ENCODE measurements at places on chromosomes 3 and 15. TPM values are rescaled to one million over a fixed set of nuclear protein-coding genes. Genes with fewer than 3 reads are reported as not detected.

- H3K27me3 ChIP-seq, result no peaks in the 10 kb centered on the region
- DNase-seq, result no peak
- H3K4me3 ChIP-seq, result no peak overlapping the region
- H3K4me1 ChIP-seq, result peaks cover 19% of the 10 kb centered on the region
- no peak overlapping the region for H3K27ac ChIP-seq
Measured at GRCh38 chr3:50120364-50121071, 31.8 kb downstream of the RBM5 start.

Gene SHQ1
- total RNA-seq, result 18.5 TPM

Gene STIMATE
- 10.2 TPM for total RNA-seq

Gene MUSTN1
- total RNA-seq, result 2.0 TPM

GRCh38 chr15:27248251-27248650 lies 277.3 kb downstream of the GABRG3 start:
- no peaks in the 10 kb centered on the region for H3K36me3 ChIP-seq
- H3K27ac ChIP-seq, result no peak overlapping the region
- no peak overlapping the region for H3K4me3 ChIP-seq
- peaks cover 4% of the 10 kb centered on the region for H3K4me1 ChIP-seq
- H3K27me3 ChIP-seq, result no peaks in the 10 kb centered on the region

DNA sequence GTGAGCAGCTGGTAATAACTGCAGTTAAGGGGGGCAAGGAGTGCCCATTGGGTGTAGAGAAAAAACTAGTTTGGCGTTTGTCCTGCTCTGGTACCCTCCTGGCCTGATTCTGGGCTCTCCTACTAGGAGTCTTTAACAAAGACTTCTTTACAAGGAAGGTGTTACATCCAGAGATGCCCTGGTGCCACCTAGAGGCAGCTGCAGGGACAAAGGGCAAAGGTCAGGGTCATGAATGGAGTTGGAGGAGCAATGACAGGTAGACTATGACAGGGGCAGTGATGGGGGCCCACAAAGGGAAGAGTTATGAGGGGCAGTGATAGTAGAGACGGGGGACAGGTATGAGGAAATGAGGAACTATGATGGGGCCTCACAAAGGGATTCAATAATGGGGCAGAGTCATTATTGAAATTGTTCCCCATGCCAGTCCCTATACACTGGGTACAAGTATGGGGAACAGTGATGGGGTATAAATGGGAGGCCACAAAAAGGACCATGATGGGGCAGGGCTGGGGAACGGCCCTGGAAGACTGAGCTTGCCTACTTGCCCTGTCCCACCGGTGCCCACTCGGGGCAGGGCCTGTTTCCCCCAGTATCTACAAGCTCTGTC lies 7.9 kb downstream of the CCDC71 start:
- H3K36me3 ChIP-seq, result no peaks in the 10 kb centered on the region
- no peak overlapping the region for H3K4me3 ChIP-seq
- H3K4me1 ChIP-seq, result no peaks in the 10 kb centered on the region
- no peaks in the 10 kb centered on the region for H3K27me3 ChIP-seq

DNA sequence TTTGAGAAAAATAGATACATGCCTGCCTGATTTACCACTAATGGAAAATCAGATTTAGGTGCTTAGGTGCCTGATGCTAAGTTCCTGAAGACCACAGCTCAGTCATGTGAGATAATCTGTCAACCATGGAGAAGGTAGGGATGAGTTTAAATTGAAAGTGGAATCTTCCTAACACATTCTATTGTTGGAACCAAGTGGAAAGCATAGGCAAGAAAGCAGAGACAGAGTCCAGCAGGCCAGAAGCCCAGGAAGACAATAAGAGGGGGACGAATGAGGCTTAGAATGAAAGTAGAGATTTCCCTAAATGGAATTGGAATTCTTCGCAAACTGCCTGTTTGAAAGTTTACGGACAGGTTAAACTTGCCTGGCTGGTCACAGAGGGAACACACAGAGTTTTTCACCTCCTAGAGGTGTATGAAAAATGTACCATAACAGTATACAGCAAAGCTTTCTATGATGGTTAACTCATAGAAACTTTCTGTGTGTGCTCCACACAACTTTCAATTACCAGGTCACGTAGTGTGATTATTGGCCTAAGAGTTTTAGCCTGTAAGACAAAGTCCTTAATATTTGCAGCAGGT lies 453.8 kb upstream of the KCNMB2 start:
- peak; percentile 20 for DNase-seq
- H3K4me3 ChIP-seq, result no peak overlapping the region
- no peaks in the 10 kb centered on the region for H3K36me3 ChIP-seq
- H3K4me1 ChIP-seq, result peaks cover 43% of the 10 kb centered on the region

DNA sequence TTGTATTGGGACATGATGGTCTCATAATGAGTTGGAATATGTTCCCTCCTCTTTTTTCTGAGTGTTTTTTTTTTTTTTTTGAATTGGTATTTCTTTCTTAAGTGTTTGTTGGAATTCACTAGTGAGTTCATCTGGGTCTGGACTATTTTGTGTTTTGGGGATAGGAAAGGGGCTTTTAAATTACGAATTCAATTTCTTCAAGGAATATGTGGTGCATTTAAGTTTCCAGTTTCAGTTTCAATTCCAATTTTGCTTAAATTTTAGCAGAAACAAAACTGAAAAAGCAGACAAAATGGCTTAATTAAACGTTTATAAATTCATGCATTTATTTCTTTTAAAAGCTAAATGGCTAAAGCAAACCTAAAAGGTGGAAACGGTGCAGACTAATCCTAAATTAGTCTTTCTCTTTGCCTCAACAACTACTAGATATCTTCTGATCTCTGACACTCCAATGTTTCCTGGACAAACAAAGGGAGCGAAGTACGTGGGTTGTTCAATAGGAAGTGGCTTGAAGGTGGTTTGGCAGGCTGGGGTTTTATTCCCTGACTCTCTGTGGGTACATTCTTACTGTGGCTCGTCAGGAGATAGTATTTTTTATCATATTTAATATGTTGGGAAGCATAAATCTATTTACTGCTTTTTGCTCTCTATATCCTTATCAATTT lies 50.0 kb upstream of the CORO2B start:
- H3K4me3 ChIP-seq, result no peak overlapping the region
- DNase-seq, result no peak
- H3K4me1 ChIP-seq, result no peaks in the 10 kb centered on the region
- no peaks in the 10 kb centered on the region for H3K36me3 ChIP-seq
- H3K27ac ChIP-seq, result no peak overlapping the region

DNA sequence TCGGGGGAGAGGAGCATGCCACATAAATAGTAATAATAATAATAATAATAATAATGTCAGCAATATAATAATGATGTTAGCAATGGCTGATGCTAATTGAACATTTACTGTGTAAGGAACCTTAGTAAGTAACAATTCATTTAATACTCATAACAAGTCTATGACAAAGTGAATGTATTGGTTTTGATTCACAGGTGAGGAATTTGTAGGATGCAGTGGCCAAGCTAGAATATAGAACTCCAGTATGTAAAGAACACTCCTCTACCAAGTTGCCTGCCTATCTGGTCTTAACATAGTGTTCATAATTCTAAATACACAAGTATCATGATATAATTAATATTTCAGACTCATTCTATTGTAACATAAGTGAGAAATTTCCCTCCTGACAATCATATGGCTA lies 1016.5 kb downstream of the ROBO1 start:
- H3K27ac ChIP-seq, result no peak overlapping the region
- DNase-seq, result no peak
- peaks cover 12% of the 10 kb centered on the region for H3K4me1 ChIP-seq
- H3K4me3 ChIP-seq, result no peak overlapping the region
- no peaks in the 10 kb centered on the region for H3K36me3 ChIP-seq
- no peaks in the 10 kb centered on the region for H3K27me3 ChIP-seq

DNA sequence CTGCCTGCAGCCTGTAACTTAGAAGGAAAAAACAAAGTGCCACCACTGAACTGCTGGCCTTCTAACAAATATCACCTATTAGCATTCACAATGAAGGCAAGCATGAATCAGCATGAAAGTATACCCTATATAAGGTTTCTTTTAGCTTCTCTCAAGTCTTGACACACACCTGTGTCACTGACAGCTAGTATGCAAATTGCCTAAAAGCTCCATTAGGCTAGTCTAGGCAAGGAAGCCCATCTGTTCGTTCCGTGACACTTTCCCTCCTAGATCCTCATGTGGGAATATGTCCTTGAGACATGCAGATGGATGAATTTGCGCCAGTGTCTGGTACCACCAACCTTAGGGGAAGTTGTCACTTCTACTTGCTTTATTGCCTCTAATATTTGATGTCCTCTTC lies 129.3 kb downstream of the RBMS3 start:
- no peak overlapping the region for H3K4me3 ChIP-seq
- H3K27ac ChIP-seq, result no peak overlapping the region
- no peaks in the 10 kb centered on the region for H3K36me3 ChIP-seq
- H3K27me3 ChIP-seq, result no peaks in the 10 kb centered on the region
- no peak for DNase-seq

DNA sequence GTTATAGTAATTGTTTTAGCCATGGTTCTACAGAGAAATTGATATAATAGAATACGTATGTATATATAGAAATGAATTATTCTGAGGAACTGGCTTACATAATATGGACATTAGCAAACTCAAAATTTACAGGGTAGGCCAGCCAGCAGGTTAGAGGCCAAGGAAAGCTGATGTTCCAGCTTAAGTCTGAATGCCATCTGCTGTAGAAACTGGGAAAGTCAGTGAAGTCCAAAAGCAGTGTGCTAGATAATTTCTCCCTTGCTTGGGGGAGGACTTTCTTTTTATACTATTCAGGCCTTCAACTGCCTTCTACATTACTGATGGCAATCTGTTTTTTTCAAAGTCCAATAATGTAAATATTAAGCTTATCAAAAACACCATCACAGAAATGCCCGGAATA lies 1174.7 kb downstream of the ZPLD1 start:
- no peak overlapping the region for H3K27ac ChIP-seq
- H3K4me3 ChIP-seq, result no peak overlapping the region
- no peaks in the 10 kb centered on the region for H3K36me3 ChIP-seq
- DNase-seq, result no peak
- H3K4me1 ChIP-seq, result no peaks in the 10 kb centered on the region
- H3K27me3 ChIP-seq, result no peaks in the 10 kb centered on the region

DNA sequence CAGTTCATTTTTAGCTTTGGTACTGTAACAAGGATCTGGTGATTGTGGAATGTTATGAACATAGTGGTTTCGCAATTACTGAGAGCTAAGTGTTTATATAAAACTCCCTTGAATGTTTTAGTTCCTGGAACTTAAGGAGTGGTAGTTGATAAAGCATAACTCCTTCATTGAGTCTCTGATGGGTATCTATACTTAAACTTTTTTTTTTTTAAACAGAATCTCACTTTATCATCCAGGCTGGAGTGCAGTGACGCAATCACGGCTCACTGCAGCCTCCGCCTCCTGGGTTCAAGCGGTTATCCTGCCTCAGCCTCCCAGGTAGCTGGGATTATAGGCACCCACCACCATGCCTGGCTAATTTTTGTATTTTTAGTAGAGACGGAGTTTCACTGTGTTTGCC lies 11.3 kb downstream of the PRKCI start:
- H3K4me1 ChIP-seq, result no peaks in the 10 kb centered on the region
- H3K36me3 ChIP-seq, result no peaks in the 10 kb centered on the region
- H3K27me3 ChIP-seq, result no peaks in the 10 kb centered on the region
- DNase-seq, result no peak
- H3K27ac ChIP-seq, result no peak overlapping the region

GRCh38 chr3:46908986-46909534 lies 31.5 kb downstream of the PTH1R start:
- no peaks in the 10 kb centered on the region for H3K4me1 ChIP-seq
- no peaks in the 10 kb centered on the region for H3K36me3 ChIP-seq
- H3K27ac ChIP-seq, result no peak overlapping the region
- DNase-seq, result no peak
- H3K4me3 ChIP-seq, result no peak overlapping the region
- no peaks in the 10 kb centered on the region for H3K27me3 ChIP-seq

Gene CLDN1
- 0.34 TPM for total RNA-seq

- H3K4me1 ChIP-seq, result peaks cover 13% of the 10 kb centered on the region
- peak; percentile 27 for DNase-seq
Measured at GRCh38 chr3:22121068-22121701, 370.2 kb upstream of the ZNF385D start.

DNA sequence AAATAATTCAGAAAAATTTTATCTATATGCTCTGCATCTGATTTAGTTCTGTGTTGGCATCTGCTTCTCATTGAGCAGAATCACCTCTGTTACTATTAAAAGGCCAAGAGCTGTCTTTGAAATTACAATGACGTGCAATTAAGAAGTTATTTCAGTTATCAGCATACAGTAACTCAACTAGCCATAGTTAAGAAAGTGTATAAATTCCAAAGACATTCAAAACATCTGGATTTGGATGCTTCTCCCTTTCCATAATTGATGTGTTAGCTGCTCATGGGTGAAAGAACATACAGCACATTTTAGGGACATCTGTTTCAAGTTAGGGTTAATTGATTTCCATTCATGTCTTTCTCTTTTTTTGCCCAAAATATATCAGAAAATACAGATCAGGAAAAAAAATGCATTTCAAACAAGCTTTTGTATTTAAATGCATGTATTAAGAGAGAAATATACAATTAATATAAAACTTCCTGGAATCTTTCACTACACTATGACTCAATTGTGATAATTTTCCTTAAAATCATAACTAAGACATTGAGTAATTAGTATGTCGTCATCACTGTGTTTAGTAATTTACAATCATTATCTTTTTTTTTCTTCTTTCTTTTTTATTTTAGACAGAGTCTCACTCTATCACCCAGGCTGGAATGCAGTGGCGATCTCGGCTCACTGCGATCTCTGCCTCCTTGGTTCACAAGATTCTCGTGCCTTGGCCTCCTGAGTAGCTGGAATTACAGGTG lies 82.7 kb upstream of the MBNL1 start:
- DNase-seq, result no peak
- H3K4me3 ChIP-seq, result no peak overlapping the region
- no peaks in the 10 kb centered on the region for H3K36me3 ChIP-seq
- H3K27ac ChIP-seq, result no peak overlapping the region
- H3K27me3 ChIP-seq, result no peaks in the 10 kb centered on the region

GRCh38 chr15:97129674-97130073 lies 799.2 kb downstream of the NR2F2 start:
- H3K4me3 ChIP-seq, result no peak overlapping the region
- no peaks in the 10 kb centered on the region for H3K4me1 ChIP-seq
- H3K27me3 ChIP-seq, result no peaks in the 10 kb centered on the region
- H3K36me3 ChIP-seq, result no peaks in the 10 kb centered on the region
- DNase-seq, result no peak

DNA sequence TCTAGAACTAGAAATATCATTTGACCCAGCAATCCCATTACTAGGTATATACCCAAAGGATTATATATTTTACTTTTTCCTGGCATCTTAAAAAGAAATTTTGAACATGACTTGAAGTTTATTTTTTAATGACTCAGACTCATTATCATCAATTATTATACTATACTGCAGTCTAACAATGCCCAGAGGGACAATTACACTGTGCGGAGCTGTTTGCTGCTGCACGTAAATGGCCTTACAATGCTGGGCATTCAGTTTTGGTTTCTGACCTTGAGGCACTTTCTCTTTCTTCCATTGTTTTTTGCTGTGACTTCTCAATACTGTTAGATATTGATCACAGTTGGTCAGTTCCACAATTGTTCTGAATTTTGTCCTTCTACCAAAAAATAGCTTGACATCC lies 128.8 kb downstream of the GBE1 start:
- H3K36me3 ChIP-seq, result no peaks in the 10 kb centered on the region
- H3K4me1 ChIP-seq, result no peaks in the 10 kb centered on the region
- DNase-seq, result no peak
- H3K27ac ChIP-seq, result no peak overlapping the region
- H3K27me3 ChIP-seq, result no peaks in the 10 kb centered on the region

Gene AGTR1
- total RNA-seq, result not detected

Measured in neural progenitor cell (in vitro differentiated cells).